Sigmoid colon (tissue), 7 donors: ENCODE measurements at places on chromosomes 16 and 17.

DNA sequence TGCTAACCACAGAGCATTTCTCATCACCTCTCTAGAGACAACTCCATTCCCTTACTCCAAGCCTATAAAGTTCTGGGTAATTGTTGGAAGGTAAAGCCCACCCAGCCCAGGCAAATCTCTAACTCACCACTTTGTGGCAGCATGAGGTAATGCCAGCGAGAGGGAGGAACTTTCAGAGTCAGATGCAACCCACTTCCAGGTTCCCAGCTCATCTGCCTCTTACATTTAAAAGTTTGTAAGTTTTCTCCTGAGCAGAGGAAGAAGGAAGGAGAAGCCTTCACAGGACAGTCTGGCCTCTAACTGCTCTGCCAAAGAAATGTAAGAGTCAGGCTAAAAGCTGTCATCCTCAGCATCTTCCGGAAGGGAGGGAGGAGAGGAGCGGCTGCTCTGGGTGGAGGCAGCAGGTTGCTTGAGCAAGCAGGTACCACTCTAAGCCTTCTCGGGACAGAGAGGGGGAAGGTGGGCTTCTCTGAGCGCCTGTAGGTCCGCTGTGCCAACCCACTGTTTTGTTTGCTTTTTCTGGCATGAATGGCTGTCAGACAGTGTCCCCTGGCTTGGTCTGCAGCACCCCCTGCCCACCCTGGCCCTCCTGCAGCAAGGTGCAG, 1.0 kb downstream of the ZNF319 start:
- DNase-seq, result no peak

DNA sequence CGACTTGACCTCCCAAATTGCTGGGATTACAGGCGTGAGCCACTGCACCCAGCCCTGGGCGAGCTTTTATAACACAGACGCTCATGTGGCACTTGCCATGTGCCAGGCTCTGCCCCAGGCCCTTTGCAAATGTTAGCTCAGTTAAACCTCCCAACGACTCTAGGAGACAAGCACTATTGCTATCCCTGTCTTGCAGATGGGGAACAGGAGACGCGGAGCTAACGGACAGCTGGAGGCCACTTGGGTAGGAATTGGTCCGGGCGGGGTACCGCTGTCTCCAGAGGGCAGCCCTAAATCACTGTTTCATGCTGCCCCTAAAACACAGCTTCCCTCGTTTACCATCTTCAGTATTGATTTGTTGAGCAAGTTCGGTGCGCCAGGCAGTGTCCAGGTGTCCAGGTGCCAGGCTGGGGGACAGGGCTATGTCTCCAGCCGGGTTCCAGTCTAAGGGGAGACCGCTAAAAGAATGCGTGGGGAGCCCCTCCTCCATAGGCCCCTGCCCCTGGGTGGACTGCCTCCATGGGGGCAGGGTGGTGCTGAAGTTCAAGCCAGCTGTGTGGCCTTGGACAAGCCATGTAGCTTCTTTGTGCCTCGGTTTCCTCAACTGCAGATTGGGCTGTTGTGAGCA, 23.7 kb downstream of the TMEM235 start:
- DNase-seq, result no peak

- DNase-seq, result no peak
These were observed 1.9 kb upstream of the PDK2 start for GRCh38 chr17:50093246-50093645.

GRCh38 chr16:1093284-1094123, 2.5 kb downstream of the C1QTNF8 start:
- DNase-seq, result no peak

GRCh38 chr17:65374966-65375365, 186.5 kb downstream of the AXIN2 start:
- DNase-seq, result no peak

GRCh38 chr16:5377280-5377898, 279.8 kb upstream of the EEF2KMT start:
- no peak for DNase-seq

DNA sequence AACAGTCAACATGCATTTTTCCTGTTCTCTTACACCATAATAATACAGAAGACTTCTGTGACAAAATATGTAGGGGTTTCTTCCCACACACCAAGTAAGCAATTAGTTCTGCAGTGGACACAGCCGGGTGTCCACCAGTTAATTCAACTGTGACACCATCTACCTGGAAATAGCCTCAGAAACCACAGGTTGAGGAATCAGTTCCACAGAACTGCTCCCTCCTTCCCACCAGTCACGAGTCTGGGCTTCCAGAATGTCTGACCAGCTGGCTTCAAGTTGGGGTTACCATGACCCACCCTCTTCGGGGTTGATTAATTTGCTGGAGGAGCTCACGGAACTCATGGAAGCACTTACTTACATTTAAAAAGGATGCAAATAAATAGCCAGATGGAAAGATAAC, 13.6 kb upstream of the CCL5 start:
- DNase-seq, result no peak

- no peak for DNase-seq
These were observed 236.7 kb upstream of the CIBAR2 start for GRCh38 chr16:85348911-85349334.

- no peak for DNase-seq
These were observed 6.2 kb upstream of the PSMD3 start for GRCh38 chr17:39974433-39974832.

GRCh38 chr16:85992359-85992758, 93.4 kb downstream of the IRF8 start:
- DNase-seq, result peak; percentile 26

DNA sequence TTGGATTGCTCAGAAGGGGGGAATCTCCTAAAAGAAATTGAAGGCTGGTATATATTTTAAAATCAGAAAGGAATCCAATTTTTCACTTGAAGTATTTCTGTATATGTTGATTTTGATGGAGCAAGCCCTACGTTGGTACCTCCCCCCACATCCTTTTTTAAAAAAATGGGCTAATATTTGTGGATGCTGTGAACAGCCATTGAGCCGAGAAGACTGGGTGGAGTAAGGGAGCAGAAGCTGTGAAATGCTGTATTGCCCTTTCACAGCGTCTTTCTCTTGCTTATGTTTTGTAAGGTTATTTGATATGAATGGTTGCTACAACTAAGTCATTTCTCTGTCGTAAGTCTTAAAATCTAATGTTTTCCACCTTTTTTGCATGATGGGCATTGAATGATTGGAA, 2.3 kb downstream of the PAFAH1B1 start:
- DNase-seq, result no peak

GRCh38 chr16:52573365-52574299, 26.7 kb upstream of the TOX3 start:
- DNase-seq, result no peak

- no peak for DNase-seq
These were observed 111.4 kb upstream of the CPHXL start for GRCh38 chr16:75837681-75838080.

DNA sequence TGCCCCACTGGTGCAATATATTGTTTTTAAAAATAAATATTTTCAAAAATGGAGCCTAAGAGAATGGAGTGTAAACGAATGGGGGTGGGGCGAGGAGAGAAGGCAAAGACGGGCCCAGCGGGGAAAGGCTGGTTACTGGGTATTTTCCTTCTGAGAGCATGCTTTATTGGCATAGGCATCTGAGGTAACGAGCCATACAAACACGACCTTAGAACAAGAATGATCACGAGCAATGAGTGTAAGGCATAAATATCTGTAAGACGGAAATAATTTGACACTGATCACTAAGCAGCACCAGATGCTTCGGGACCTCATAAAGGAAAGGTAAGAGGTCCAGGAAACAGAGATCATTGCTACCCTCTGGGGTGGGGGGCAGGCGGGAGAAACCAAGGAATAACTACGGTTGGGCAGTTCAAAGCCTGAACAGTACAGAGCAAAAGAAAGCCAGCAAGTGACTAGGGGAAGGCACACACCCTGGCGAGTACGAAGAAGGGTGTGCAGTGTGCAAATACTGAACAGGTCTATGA, 959 bp downstream of the SSH2 start:
- DNase-seq, result no peak

DNA sequence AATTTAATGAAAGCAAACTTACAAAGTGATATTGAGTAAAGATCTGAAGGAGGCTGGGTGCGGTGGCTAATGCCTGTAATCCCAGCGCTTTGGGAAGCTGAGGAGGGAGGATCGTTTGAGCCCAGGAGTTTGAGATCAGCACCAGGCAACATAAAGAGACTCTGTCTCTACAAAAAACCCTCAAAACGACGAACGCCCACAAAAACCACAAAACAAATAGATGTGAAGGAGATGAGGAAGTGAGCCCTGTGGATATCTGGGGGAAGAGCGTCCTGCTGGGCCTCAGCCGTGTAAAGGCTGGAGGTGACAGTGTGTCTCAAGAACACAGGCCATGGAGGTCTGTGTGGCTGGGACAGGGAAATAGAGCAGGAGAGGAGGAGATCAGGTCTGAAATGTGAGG, 68.8 kb downstream of the ITFG1 start:
- DNase-seq, result no peak

GRCh38 chr17:77930780-77931768, 27.4 kb upstream of the TNRC6C start:
- peak; percentile 51 for DNase-seq

DNA sequence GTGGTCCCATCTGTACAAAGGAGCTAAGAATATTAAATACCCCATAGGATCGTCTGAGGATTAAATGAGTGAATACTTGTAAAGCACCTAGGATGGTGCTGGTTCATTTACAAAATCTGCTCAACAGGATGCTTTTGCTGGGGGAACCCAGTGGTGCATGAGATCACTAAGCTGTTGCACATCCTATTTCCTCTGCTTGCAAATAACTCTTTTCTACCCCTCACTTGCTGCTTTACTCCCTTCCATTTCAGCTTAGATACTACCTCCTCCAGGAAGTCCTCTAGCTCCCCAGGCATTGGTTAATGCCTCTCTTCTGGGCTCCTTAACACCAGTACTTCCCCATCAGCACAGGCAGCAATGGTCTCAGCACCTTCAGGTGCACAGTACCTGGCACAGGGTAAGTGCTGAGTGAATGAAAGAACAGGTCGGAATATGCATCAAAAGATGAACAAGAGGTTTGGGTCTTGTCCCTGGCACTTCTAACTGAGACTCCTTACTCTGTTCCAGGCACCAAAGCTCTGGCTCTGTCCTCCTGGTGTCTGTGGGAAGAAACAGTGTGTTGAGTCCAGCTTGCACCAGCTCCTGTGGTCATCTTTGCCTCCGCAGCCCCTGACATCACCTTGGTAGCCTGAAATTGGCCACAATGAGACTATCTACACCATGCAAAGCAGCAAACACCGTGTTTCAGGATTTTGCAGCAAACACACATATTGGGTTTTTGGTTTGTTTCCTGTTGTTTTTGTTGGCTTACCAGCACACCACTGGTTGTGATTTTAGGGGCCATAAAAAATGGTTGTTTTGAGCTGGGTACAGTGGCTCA, 24.1 kb upstream of the IL21R start:
- no peak for DNase-seq

- no peak for DNase-seq
These were observed 3.0 kb upstream of the NLRC3 start for GRCh38 chr16:3580251-3580651.

DNA sequence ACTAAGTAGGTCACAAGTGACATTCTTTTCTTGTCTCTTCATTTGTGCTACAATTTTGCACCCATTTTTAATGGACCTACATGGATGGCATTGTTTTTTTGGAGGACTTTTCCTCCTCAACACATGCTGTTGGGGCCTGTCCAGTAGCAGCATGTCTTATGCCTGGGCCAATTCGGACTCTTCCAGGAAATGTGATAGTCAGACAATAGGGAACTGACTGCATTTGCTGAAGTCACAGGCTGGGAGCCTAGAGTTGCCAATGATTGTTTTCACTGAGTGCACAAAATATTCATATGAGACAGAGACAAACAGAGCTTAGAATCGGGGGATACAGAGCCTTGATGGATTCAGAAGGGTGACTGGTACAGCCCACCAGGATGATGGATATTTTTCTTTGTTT, 867.3 kb upstream of the GOT2 start:
- no peak for DNase-seq
